ENCODE measurements at places on chromosomes 6 and 20.

DNA sequence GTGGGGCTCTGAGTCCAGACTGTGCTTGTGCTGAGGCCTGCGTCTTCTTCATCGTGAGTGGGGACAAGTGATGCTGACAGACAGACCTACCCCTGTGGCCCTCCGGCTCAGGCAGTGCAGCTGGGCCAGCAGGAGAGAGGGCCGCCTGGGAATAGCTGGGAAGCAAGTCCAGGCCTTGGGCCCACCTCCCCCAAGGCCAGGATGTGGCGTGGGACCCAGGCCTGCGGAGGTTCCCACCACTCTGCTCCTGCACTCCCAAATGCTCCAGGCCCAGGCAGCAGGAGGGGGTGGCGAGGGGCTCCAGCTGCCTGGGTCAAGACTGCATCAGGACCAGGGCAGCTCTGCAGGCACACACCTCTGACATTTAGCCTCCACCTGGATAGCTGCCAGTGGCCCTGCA lies 38.3 kb downstream of the DAAM2 start:
- no peak for DNase-seq

DNA sequence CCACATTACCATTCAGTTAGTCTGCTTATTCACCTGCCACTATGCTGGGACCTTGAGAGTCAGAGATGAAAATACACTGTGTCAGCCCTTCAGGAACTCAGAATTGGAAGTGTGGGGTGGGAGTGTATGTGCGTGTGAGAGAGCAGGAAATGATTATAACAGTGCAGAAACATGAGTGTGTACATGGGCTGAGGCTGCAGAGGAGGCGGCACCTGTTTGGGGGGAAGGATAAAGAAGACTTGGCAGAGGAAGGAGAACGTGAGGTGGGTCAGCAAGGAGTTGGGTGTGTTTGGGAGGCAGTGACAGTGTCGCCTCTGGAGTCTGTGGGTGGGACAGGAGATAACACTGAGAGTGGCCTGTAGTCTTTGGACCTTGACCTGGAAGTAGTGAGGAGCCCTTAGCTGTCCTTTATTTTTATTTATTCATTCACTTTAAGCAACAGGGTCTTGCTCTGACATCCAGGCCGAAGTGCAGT lies 3.1 kb downstream of the CHMP4B start:
- DNase-seq = no peak

DNA sequence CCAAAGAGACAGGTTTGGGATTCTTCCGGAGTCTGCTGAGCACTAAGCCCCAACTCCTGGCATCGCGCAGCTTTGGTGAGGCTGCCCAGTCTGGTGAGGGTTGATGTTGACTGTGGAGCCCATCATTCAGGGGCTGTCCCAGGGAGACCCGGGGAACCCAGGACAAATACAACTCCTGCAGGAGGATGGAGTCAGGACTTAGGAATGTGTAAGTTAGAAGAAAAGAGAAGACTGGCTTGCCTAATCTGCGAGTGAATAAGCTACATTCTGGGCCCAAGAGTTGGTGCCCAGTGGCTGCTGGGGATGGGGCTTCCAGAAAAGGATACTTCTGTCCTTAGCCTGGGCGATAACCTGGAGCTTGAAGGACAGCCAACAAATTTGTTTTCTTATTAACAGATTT lies 47.9 kb downstream of the STK35 start:
- no peak for DNase-seq

DNA sequence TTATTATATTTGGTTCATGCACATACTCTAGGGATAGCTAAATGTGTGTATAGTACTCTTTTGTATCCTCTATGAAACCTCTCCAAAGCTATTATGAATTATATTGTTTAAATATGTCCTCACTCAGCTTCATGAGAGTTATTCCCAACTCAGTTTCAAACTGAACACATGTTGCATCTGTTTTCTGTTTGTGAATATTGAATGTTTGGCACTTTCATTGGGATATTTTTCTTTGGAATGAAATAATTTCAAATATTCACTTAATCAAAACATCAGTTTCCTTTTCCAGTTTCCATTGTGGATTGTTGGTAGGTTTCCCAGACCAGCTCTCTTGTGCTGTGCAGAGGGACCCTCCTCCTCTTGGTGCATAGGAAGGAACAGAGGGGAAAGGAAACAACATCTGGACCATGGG lies 46.6 kb downstream of the HDAC2 start:
- no peak for DNase-seq

- no peak for DNase-seq
These were observed 45.0 kb downstream of the SULF2 start for GRCh38 chr20:47740121-47740861.

DNA sequence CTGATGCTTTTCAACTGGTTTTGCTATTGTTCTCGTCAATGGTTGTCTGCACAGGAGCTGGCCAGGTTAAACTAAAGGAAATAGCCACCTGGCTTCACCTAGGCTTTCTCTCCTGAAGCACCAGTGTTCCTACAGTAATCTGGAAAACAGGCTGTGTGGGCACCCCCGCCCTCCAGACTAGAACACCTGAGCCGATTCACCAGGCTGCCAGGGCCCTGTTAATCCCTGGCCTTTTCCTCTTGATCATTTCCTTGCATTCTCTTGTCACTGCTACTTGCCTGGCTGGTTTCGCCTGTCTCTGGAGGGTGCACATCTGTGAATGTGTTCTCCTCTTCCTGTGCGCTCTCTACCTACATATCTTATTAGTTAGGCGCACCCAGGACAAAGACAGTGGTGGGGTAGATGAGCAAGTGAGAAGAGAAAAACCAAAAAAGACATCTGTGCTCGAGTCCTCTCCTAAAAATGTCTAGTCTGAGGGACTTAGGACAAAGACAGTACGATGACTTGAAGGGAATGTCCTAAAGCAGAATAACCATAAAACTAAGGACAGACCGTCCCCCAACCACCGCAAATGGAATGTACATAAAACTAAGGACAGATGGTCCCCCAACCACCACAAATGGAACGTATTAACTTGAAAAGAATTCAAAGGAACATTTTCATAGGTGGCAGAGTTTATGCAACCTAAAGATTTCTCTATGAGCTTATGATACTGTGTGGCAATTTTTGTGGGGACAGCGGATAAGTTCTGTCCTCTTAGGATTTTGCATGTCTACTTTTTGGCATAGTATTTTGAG lies 45.9 kb upstream of the EMILIN3 start:
- no peak for DNase-seq

- DNase-seq = no peak
These were observed 13.1 kb downstream of the RAB23 start for GRCh38 chr6:57209030-57209429.

DNA sequence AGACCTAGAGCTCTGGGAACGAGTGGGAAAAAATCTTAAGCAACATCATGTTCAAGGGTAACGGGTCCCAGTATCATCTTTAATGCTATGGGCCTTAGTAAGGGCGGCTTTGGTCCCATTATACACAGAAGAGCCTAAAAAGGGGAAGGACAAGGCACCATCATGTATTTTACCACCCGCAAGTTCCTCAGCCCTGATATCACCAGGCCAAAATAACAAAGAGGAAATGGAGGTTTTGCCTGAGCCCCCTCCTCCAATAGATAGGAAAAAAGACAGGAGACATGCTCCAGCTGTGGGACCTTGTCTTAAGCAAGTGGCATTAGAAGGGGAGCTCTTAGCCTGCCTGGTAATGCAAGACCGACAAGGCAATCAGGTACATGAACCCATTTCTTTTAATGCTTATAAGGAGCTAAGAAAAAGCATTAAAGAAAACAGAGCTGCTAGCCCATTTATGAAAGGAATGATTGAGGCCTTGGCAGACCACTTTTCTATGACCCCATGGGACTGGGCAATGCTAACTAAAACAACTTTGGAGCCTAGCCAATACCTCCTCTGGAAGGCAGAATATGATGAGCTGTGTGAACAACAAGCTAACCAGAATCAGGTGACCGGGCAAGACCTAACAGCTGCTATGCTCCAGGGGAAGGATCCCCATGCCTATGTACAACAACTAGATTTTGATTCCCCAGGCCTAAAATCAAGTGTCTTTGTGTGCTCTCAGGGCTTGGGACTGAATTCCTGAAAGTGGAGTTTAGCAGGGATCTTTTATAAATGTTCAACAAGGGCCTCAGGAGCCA lies 23.2 kb downstream of the HLA-DPA1 start:
- DNase-seq = no peak

GRCh38 chr6:30465595-30466306 lies 23.6 kb upstream of the HLA-E start:
- no peak for DNase-seq

DNA sequence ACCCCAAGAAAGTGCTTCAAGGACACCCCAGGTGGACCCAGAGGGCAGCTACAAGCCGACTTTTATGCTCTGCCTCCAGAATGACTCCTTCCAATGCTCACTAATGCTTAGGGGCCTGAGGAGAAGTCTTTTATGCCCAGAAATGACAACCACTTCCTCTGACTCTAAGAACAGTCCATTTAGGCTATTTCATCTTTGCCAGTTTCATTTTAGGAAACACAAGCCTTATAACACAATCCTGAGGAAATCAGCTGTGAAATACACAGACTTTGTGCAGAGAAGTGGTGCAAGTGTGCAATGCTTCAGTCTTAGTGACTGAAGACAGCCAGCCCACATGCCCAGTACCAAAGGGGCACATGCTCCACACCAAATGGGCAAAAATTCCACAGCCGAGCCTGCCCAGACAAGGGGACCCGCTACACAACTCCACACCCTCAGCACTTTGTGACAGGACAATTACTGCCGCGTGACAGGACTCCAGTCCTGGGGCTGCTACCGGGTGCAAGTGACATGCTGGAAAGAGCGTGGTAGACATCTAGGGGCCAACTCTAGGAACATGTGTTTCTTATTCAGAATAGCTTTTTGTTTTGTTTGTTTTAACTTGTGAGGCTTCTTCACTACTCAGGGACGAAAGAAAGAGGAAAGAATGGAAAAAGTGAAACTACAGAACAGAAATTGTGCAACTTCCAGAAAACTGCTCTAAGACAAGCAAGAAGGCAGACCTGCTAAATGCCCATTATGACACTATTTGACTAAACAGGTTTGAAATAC lies 28.2 kb upstream of the PLAGL1 start:
- DNase-seq = no peak

GRCh38 chr6:116400328-116400727 lies 29.6 kb downstream of the DSE start:
- DNase-seq = no peak

DNA sequence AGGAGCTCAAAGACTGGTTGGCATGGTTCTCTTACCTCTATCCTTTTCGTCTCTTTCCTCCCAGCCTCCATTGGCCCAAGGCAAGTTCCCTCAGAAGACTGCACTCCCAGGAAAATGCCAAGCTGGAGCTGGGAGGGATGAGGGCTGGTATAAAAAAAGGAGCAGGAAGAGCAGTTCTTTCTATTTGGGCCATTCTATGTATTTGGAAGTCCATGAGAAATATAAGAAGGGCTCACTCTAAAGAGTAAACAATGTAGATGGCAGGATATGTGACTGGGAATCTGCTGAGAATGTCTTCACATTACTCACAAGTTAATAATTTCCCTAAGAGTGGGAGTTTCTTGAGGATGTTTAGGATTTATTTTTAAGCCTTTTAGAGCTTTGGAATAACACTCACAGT lies 36.6 kb upstream of the ADTRP start:
- DNase-seq = no peak

- no peak for DNase-seq
These were observed 113.7 kb downstream of the PHACTR3 start for GRCh38 chr20:59718071-59718470.

- peak; percentile 11 for DNase-seq
These were observed 68.4 kb downstream of the RSPO3 start for GRCh38 chr6:127186889-127187288.

DNA sequence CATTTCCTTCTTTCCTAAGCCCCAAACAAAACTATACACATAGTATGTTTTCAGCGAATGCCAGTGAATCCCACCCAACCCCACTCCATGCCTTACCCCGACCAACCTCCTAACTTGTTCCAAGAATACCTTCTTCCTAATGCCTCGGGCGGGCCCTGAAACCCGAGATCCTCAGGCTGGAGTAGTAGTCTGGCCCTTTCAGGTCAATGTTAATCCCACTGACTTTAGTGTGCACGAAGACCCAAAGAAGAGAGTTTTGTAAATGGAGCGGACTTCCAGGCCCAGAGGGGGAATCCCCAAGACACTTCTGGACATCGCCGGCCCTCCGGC lies 394 bp downstream of the YIPF3 start:
- DNase-seq = no peak

- no peak for DNase-seq
These were observed 992 bp downstream of the ZSCAN16 start for GRCh38 chr6:28125401-28125800.

DNA sequence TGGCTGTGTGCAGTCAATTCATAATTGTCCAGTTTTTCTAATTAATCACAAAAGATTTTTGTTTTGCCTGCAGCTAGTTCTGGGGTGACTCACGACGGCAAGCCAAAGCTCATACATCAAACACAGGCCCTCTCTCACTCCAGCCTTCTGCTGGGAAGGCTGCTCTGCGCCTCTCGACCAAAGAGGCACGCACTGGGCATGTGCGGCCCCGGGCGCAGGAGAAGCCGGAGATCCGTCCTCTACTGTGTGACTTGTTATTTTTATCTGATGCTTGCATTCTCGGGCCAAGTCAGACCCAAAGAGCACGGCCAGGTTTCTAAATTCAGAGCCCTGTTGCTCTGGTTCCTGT lies 98.5 kb downstream of the TFAP2A start:
- no peak for DNase-seq

DNA sequence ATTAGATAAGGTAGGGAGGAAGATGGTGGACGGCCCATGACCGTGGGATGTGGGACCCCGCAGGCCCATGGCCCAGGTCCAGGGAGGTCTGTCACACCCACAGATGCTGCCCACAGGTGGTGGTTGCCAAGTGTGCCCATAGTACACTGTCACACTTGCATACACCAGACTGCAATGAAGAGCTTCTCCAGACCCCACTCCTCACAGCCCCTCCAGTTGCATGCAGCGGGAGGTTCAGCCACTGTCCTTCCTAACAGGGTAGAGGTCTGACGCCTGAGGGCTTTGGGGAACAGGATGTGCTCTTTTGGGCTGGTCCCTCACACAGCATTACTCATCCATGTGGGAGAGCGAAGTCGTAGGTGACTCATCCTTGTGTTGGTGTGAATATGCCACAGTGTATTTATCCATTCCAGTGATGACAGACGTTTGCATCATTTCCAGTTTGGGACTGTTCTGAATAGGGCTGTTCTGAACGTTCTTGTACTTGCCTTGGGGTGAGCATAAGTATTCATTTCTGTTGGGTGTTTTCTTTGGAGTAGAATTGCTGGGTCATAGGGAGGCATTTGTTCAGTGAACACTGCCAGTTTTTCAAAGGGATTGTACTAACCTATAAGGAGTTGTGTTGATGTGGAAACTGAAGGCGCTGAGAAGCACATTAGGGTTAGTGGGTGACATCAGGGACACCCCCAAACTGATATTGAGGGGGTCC lies 10.1 kb upstream of the PYGB start:
- no peak for DNase-seq

GRCh38 chr6:117266257-117267053 lies 1.1 kb downstream of the VGLL2 start:
- no peak for DNase-seq

GRCh38 chr6:79544299-79544927 lies 7.2 kb upstream of the LCA5 start:
- DNase-seq = peak; percentile 14

GRCh38 chr20:34435589-34435988 lies 72.5 kb downstream of the ITCH start:
- no peak for DNase-seq

GRCh38 chr6:36362551-36363370 lies 24.7 kb downstream of the ETV7 start:
- DNase-seq = no peak
